ENCODE measurements at places on chromosomes 3 and 15.

DNA sequence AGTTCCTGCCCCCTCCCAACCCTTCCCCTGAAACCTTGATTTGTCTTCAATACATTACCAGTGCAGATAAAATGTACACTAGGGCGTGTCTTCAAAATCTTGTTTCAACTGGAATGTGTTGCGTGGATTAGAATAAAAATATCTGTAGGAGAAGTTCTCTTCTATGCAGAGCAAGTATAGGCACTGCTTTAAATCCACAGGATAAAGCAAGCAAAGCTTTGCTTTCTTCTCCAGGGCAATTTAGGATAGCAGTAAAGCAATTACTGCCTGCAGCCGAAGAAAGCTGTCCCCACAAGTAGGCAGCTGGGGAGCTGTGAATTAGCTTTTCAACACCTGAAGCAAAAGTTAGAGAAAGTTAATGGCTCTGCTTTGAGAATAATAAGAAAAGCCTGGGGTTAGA, 329.7 kb upstream of the KCNMB2 start:
- no peak for DNase-seq

GRCh38 chr15:35381328-35381727, 164.6 kb downstream of the DPH6 start:
- no peak for DNase-seq

- DNase-seq: no peak
Measured at GRCh38 chr3:188911026-188911850, 260.5 kb upstream of the TPRG1 start.

DNA sequence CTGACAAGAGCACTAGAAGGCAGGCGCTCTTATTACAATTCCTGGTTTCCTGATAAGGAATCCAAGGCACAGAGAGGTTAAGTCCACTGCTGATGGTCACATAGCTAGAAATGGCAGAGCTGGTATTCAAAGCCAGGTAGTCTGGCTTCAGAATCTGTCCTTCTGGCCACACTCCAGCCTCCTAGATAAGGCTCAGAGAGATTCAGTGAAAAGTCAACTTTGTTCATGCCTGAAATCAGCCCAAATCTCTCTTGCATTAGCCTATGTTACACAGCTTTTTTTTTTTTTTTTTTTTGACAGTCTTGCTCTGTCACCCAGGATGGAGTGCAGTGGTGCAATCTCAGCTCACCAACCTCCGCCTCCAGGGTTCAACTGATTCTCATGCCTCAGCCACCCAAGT, 21.1 kb upstream of the CMTM8 start:
- no peak for DNase-seq

DNA sequence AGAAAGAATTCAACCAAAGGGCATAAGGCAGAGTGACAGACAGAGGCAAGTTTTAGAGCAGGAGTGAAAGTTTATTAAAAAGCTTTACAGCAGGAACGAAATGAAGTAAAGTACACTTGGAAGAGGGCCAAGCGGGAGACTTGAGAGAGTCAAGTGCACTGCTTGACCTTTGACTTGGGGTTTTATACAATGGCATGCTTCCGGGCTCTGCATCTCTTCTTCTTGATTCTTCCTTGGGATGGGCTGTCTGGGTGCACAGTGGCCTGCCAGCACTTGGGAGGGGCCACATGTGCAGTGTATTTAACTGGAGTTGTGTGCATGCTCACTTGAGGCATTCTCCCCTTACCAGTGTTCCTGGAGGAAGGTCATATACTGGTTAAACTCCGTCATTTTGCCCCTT, 30.4 kb upstream of the KLHL25 start:
- no peak for DNase-seq

DNA sequence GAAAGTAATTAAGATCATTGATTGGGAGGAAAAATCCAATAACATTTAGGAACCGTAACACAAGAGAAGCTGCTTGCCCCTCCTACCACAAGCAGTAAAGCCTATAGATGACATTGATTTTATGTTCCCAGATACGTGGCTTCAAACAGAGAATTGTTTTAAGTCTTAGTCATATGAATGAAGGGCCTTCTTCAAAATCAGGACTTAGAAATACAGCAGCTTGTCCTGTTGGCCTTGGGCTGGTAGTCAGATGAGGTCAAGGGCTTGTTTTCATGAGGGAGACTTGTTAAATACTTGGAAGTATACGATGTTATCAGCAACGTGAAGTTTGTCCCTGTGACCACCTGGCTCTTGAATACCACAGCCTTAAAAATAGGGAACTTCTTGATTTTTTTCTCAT, 114.4 kb downstream of the VGLL4 start:
- no peak for DNase-seq

DNA sequence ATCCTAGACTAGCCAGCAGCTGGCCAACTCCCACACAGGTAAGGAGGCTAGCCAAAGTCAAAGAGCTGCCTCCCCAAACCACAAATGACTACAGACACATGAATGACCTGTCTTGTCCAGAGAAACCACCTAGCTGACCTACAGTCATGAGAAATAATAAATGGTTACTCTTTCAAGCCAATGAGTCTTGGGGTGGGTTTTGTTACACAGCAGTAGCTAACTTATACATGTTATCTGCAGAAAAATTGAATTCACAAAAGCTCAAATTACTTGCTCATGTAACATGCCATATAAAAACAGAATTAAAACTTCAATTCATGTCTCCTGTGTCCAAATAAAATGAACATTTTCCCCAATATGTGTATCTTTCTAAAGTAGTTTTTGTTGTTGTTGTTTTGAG, 307.4 kb upstream of the NR2F2 start:
- no peak for DNase-seq

- no peak for DNase-seq
Measured at GRCh38 chr3:13598926-13599886, 50.3 kb downstream of the FBLN2 start.

GRCh38 chr3:137165117-137165806, 207.5 kb downstream of the IL20RB start:
- DNase-seq: no peak

GRCh38 chr3:72319194-72320094, 528.8 kb downstream of the SHQ1 start:
- no peak for DNase-seq

- no peak for DNase-seq
Measured at GRCh38 chr3:153845311-153845710, 275.9 kb upstream of the ARHGEF26 start.

- DNase-seq: no peak
Measured at GRCh38 chr3:8739757-8740504, 6.3 kb downstream of the CAV3 start.

- no peak for DNase-seq
Measured at GRCh38 chr3:43212914-43213611, 73.3 kb upstream of the SNRK start.

All from iPS DF 6.9 (cell line).